Astrocyte of the cerebellum (primary cell): ENCODE measurements at places on chromosomes 1 and 21.

DNA sequence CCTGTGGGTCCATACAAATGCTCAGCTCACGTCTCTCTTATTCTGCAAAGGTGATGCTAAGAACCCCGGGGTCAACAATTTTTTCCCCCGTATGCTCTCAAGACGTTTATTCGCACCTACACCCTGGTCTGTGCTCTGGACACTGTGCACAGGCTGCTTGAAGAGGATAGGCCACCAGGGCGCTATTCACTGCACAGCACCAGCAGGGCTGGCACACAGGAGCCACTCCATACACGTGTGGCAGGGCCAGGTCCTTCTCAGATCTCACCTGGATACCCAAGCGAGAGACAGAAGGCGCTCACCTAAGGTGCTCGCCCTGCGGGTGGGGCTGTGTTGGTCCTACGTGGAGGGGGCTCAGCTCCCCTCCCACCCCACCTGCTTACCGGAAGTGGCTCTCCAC lies 16.7 kb downstream of the TMEM63A start:
- no peak for DNase-seq

DNA sequence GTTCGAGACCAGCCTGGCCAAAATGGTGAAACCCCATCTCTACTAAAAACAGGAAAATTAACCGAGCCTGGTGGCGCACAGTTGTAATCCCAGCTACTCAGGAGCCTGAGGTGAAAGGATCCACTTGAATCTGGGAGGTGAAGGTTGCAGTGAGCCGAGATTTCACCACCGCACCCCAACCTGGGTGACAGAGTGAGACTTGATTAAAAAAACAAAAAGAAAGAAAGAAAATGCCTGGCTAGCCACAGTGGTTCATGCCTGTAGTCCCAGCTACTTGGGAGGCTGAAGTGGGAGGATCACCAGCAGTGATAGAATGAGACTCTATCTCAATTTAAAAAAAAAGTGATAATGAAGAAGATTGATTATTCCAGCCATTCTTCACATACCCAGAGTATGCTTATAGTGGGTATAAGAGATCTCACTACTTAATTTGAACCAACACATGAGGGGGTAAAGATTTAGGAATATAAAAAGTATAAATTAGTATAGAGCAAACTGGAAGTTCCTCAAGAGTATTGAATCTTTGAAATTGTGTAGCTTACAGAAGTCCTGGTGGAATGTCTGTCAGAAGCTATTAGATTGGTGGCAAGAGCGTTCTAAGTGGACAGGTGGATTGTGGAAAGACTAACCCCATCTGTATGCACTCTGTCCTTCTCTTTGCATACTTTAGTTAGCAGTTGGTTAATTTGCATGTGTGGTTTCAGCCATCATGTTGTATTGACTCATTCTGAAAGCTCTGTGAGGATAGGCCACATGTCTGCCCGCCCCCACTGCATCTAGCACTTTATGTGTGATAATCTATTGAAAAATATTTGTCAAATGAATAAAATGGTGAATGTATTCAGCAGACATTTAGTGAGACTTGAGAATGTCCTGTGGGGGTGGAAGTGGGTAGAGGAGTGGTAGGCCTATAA lies 25.0 kb downstream of the RLF start:
- peak; percentile 16 for DNase-seq

- DNase-seq = no peak
Measured at GRCh38 chr1:213783893-213784292, 203.9 kb upstream of the PROX1 start.

DNA sequence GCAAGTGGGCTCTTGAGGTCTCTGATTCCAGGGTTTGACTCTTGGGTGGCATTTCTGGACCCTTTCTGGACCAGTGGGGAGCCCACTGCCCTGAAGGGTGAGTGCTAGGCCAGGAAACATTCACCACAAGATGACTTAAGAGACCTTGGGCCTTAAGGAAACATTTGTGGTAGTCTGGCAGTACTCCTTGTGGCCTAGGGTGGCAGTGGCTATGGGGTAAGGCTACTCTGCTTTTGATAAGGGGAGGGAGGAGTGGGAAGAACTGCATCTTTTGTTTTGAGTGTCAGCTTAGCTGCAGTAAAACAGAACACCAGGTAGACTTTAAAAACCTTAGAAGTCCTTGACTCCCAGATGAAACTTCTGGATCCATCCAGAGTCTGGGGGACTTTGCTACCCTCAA lies 529.3 kb upstream of the LRRC7 start:
- DNase-seq = no peak

DNA sequence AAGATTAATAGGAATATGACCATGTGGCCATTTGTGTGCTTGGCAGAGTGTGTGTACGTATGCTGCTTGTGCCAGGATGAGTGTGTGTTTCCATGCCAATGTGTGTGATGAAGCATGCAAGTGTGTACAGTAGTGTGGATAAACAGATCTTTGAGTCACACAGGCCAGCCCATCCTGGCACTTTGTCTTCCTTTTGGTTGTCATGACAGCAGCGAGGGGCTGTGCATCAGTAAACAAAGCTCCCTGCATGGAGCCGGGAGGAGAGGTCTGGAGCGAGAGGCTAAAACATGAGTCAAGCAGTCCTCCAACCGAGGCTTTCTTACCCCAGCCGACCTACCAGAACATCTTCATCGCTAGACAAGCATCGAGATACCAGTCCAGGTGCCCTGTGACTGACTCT lies 221.2 kb downstream of the CACNA1E start:
- DNase-seq = peak; percentile 6

DNA sequence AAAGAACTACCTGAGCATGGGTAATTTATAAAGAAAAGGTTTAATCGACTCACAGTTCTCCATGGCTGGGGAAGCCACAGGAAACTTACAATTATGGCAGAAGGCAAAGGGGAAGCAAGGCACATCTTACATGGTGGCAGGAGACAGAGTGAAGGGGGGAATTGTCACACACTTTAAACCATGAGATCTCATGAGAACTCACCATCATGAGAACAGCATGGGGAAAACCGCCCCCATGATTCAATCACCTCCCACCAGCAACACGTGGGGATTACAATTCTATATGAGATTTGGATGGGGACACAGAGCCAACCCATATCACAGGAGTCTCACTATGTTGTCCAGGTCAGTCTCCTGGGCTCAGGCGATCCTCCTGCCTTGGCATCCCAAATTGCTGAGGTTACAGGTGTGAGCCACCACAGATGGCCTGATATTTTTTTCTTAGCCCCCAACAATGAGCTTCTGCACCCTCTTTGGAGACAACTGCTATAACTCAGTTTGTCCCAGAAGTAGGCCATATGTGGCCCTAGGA lies 22.5 kb upstream of the MORC3 start:
- no peak for DNase-seq

GRCh38 chr1:1024149-1024770 lies 4.3 kb downstream of the AGRN start:
- no peak for DNase-seq

DNA sequence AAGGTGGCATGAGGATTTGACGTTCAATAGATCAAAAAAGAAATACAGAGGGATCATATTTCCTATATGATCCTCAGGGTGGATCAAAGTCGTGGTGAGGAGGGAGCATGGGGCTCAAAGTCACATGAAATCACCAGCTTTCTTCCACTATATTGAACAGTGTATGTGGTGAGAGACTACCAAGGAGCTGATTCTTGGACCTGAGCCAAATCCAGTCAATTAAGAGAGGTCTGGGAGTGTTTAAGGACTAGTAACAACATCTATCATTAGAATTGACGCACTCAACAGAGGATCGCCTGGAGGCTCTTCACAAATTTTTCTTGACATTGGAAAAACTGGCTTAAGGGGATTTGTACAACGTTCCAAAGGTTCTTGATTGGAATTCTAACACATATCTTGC lies 267.7 kb upstream of the PROX1 start:
- DNase-seq = no peak

DNA sequence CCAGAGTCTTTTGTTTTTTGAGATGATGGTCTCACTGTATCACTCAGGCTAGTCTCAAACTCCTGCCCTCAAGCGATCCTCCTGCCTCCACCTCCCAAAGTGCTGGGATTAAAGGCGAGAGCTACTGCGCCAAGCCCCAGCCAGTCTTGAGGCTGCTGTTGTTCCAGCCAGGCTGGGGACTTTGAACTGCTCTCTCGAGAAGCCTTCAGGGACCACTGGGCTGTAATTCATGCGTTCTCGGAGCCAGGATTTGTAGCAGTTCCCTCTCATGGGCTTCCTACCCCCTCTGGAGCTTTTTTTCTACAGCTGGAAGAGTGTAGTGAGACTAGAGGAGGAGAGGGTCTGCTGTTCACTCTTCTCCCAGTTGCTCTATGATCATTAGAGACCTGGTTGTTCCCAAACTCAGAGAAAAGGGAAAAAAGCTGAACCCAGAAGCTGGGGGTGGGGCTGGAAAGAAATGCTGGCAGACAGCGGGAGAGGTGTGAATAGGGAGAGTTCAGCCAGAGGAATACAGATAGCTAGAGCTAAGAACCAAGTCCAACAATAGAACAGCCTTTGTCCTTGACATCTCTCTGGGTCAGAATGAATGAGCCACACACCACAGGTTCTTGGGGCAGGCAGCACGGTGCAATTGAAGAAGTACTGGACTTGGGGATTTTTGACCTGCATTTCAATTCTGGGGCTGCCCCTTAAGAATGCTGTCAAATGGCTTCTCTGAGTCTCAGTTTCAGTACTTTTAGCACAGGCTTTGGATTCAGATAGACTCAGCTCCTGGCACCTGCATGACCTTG lies 13.2 kb upstream of the SLC41A1 start:
- no peak for DNase-seq

- no peak for DNase-seq
Measured at GRCh38 chr1:243488459-243489157, 232.8 kb downstream of the SDCCAG8 start.

GRCh38 chr1:239906394-239906793 lies 185.3 kb upstream of the FMN2 start:
- DNase-seq = no peak

DNA sequence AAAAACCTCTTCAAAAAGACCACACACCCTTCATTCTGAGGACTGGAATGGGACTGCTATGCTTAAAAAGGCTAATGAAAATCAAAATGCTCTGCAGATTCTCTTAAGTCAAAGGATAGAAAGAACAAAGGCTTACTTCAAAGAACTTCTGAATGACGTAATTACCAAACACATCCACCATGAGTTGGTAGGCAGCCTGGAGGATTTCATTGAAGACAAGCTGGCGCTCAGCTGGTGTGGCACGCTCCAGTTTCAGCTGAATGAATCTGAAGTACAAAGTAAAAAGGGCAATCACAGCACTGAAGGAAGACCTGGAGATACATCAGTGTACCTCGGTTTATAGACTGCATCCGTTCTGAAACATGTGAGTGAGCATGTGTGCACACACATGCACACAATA lies 43.5 kb upstream of the SDC3 start:
- no peak for DNase-seq

- DNase-seq = no peak
Measured at GRCh38 chr1:196650403-196650802, 1.4 kb upstream of the CFH start.

DNA sequence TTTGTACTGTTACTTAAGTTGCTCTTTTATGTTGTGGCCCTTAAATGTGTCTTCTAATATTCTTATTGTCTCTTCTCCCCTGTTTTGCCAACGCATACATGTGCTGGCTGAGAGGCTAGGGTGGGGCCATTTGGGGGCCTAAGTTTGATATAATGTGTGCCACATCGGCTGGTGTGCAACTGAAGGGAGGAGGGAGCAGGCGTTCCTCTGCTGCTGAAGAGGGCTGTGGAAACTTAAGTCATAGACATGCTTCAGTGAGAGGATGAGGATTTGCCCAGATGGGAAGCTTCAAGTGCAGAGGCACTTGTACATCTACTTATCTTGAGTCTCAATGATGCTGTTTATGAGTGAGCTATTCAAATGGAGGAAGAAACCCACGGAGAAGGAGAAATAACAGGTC lies 630.6 kb downstream of the LMO4 start:
- no peak for DNase-seq

DNA sequence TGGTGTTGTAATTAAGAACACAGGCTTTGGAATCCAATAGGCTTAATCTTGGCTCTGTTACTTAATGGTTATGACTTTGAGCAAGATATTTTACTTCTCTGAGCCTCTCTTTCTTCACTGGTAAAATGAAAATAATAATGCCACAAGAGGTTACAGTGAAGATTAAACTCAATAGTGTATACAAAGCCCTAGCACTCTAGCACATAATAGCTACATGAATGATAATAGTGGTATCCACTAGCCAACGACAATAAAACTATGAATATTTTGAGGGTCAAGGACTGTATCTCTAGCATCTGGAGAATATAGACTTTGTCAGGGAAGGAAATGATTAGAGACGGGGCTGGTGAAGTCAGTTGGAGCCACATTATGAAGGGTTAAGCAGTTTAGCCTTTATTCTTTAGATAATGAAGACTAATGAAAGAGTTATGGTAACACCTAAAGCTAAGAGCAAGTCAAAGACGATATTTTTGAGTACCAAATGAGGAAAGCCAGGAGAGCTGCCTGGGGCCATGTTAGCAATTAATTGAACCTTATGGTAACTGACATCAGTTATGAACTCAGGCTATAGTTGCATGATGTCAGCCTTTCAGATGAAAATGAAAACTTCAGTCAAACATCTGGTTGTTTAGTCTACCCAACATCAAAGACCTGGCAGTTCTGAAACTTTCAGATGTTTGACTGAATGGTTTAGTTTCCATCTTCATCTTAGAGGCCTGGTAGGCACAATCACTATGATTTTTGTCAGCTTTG lies 32.8 kb upstream of the RNF11 start:
- no peak for DNase-seq

- peak; percentile 53 for DNase-seq
Measured at GRCh38 chr21:25801217-25802014, 66.6 kb downstream of the GABPA start.

DNA sequence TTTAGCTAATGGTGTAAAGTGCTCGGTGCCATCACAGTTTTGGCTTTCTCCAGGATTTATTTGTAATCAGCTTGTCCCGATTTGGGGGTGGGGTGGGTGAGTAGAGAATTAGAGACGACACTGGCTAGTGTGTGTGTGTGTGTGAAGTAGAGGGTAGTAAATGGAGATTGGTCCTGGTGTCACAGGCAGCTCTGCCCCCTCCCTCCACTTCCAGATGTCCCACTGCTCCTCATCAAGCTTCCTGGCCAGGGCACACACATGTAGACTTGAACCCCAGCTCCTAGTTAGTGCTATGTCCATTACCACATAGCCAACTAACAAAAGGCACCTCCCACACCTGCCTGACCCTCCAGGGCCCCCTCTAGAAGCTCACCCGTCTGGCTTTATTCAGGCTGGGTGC lies 3.2 kb downstream of the TRNP1 start:
- DNase-seq = no peak

DNA sequence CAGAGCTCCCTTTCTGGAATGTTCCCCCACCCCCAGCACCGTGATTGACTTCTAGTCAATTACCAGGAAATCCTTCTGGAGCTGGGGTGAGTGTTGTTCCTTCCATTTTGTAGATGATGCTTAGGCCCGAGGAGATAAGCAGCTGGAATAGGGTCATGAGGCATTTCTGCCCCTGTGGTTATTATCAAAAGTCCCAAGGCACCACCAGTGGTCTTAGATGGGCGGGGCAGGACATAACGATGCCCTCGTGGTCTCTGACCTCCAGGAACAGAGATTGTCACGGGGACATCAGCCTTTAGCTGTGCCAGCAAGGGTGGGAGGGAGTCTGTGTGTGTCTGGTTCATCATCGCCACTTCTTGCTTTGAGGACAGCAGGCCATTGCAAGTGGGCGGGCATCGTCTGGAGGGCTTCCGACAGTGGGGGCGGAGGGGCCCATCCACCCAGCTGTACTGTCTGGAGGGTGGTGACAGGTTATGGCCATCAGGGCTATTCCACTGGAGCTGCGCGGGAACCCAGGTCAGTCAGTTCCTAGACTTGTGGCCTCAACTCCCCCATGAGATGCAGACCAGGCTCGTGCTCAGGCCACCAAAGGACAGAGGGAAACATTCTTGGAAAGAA lies 22.6 kb downstream of the TNFRSF8 start:
- DNase-seq = no peak

GRCh38 chr1:175600721-175601440 lies 142.5 kb downstream of the TNR start:
- DNase-seq = no peak
